ENCODE measurements at places on chromosomes 5 and 9. TPM values are rescaled to one million over a fixed set of nuclear protein-coding genes. Genes with fewer than 3 reads are reported as not detected.

Gene ANKRD33B
- 4.2 TPM for polyA plus RNA-seq

Gene PLAC8L1
- polyA plus RNA-seq, result not detected

Gene ALDH1B1
- polyA plus RNA-seq, result 7.7 TPM

Gene FOXD4L3
- polyA plus RNA-seq, result not detected

Gene SNX30
- 5.0 TPM for polyA plus RNA-seq

Gene SOHLH1
- polyA plus RNA-seq, result 1.4 TPM

Gene PRSS3
- polyA plus RNA-seq, result 26.2 TPM

All from Purkinje cell (primary cell).